NCI-H1105 (cell line): ENCODE measurements at places on chromosomes 12 and 14.

GRCh38 chr12:24821691-24822090 lies 127.2 kb downstream of the BCAT1 start:
- no peak for DNase-seq

DNA sequence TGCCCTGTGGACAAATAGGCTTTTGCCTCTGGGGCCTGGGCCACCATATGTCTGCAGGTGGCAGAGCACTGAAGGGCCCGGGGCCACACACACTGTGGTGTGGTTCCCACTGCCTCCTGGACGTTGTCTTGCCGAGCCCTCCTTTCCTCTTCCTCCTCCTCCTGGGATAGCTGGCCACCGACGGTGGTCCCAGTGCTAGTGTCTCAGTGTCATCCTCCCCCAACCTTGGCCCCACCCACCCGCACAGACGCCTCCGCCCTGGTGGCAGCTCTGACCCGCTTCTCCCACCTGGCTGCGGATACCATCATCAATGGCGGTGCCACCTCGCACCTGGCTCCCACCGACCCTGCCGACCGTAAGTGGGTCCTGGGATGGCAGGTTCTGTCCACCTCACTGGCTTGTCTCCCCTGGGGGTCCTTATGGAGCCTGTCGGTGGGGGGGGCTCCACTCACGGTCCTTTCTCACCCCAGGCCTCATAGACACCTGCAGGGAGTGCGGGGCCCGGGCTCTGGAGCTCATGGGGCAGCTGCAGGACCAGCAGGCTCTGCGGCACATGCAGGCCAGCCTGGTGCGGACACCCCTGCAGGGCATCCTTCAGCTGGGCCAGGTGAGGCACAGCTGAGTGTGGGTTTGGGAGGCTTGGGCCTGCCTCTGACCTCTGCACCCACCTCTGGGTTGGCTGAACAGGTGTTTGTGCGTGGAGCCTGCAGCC lies 23.5 kb downstream of the HIP1R start:
- DNase-seq, result no peak

- no peak for DNase-seq
Observed at GRCh38 chr14:38592764-38593442, 337.0 kb upstream of the CLEC14A start.

DNA sequence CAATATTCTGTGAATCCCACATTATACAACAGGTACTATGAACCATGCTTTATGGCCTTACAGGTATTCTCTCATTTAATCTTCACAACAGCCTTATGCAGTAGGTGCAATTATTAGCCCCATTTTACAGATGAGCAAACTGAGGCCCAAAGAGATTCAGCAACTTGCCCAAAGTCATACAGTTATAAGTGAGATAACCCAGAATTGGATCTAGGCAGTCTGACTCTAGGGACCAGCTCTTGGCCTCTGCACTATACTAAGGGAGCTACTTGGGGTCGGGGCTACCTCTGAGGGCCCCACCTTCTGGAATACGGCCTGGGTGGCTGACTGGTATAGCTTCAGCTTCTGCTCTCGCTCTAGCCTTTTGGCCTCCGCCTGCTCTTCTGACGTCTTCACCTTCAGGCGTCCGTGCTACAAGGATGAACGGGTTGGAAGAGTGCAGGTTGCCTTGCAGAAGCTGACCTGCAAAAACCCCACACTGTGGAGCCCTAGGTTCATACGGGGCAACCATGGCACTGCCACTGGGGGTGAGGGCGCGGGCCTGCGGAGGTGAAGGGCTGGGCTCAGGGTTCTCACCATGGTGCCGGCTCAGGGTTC lies 762 bp downstream of the RABGGTA start:
- DNase-seq, result no peak

- DNase-seq, result no peak
Observed at GRCh38 chr12:128091101-128091720, 175.8 kb upstream of the TMEM132C start.

DNA sequence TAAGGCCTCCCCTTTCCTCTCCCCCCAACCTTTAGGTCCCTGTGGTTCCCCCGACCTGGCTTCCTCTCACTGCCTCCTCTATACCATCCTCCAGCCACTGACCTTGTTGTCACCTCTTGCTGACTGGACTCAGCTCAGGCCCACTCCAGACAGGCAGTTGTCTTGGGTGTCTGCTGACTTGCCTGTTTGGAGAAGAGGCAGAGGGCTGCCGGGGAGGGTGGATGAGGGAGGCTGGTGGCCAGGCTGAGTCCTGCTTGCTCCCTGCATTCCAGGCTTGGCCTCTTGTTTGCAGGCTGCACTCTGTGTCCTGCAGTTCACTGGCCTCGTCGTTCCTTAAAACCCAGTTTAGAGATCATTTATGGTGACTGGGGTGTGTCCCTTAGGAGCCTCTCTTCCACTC lies 31.0 kb upstream of the RD3L start:
- DNase-seq, result no peak

GRCh38 chr12:112978163-112979040 lies at the start of gene OAS2:
Gene OAS2 (plus strand): TSS chr12:112978519. CDS start chr12:112978609, 90 bp downstream.
- DNase-seq, result no peak

DNA sequence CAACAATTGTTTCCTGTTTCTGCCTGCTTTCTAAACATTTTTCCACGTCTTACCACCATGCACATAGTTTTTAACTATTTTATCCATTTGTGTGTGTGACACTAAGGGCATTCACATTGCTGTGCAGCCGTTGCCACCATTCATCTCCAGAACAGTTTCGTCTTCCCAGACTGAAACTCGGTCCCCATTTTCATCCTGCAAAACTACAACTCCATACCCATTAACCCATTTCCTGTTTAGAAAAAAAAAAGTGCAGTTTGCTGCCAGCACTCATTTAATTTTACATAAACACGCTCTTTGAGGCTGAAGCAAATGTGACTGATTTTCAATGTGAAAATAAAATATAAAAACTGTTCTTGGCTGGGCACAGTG lies 15.5 kb downstream of the UBC start:
- DNase-seq, result no peak

GRCh38 chr14:79186523-79186922 lies 1016.4 kb downstream of the NRXN3 start:
- no peak for DNase-seq

DNA sequence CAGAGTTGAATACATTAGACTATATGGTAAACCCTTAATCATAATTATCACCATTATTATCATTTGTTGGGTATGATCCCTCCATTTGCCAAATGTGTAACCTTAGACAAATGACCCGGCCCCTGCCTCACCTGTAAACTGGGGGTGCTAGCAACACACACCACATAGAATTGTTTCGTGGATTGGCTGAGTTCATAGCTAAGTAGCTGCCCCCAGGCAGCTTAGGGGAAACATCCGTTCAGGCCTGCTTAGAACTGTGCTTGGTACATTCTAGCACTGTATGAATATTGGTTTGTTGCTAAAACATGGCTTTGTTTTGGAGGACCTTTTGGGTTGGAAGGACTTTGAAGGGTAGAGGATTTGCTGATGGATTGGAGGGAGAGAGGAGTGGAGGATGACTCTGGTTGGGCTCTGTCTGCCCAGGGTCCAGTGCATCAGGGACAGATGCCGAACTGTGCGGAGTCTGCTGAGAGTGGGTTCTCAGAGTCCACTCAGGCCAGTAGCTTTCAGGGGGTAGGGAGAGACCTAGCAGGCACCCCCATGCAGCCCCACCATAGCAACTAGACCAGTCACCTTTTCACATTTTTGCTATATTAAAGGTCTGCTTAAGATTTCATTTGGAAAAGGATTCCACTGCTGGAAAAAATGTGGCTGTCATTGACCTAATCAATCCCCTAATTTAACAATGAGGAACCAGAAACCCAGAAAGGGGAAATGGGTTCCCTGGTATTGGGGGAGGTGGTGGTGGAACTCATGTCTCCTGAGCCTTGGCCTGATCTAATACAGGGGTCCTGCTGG lies 2.2 kb downstream of the RIN3 start:
- DNase-seq, result no peak

DNA sequence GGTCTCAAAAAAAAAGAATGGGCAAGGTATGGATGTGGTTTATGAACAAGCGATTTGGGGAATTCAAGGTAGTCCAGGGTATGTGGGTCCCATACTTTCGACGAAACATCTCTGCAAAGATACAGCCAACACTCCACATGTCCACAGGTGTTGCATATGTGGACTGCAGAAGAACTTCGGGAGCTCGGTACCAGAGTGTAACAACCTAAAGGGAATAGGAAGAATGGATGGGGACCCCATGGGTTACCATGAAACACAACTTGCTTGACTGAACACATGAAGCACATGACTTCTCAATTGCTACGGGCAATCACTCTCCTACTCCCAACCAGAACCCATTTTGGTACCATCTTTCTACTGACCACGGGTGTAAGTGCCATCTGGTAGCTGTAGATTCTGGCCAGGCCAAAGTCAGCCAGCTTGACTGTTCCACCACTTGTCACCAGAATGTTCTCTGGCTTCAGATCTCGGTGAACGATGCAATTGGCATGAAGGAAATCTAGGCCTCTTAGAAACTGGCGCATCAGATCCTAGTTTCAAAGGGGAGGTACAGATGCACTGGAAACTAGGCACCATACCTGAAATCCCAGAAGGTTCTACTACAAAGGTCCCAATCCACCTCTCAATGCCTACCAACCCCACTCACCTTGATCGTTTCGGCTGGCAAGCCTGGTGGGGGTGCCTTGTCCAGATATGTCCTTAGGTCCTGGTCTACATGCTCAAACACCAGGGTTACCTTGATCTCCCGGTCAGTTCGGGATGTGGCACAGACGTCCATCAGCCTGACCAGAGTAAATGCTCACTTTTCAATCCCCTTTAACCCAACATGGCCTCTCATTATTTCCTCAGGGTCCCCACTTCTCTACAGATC lies 1.3 kb downstream of the CDK4 start:
- DNase-seq, result no peak

- DNase-seq, result no peak
Observed at GRCh38 chr14:103094406-103095209, at the start of gene EXOC3L4. Gene EXOC3L4 (plus strand): TSS chr14:103094725. CDS start chr14:103100220, 5,495 bp downstream.

DNA sequence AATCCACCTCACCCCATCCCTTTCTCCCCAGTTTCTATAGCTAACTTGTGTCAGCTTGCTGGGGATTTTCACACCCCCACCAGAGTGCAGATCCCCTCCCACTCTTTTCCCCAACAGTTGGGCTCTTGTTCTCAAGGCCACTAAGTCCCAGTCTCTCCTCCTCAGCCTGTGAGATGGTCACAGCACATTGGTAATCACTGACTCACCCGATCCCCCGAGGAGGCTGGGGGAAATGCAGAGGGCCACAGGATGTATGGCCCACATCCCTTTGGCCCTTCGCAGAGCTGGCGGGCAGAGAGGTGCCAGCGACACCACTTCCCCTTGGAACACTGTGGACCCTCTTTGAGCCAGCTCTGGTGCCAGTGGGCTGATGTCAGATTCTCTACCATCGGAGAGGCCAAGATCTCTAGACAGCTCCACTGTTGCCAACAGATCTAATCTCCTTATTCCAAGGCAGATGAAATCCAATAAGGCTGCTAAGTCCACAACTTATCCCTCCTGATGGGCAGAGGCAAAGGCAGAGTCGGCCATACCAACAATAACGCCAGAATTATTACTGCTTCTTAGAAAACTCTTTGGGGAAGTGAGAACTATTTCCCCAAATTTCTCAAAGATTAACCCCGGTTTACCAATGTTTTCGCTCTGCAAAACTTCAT lies 1.6 kb downstream of the FMNL3 start:
- no peak for DNase-seq

- DNase-seq, result no peak
Observed at GRCh38 chr12:120200364-120200800, 529 bp downstream of the RPLP0 start.

GRCh38 chr12:29148596-29148910 lies 525 bp upstream of the FAR2 start:
- DNase-seq, result no peak

- no peak for DNase-seq
Observed at GRCh38 chr14:69632164-69632563, 20.8 kb downstream of the SUSD6 start.

DNA sequence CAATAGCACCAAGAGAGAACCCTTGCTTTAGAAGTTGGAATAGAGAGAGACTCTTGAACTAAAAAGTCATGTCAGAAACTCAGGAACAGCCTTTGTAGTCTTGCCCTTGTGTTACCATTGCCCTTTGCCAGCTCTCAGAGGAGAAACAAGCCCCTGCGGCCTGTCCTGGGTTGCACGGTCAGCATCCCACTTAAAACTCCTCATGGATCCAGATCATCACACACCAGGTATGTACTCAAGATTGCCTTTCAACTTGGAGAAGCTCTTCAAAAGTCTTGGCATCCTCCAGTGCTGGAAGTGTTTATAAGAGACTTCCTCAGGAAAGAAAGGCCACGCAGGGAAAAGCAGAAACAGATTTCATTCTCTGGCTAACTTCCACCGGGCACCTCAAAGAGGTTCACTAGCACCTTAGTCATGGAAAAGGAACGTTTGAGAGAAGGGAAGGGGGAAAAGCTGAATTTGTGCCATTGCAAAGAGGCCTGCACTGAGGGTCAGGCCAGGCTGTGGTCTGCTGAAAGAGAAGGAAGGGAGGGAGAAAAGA lies 594.2 kb downstream of the MED13L start:
- no peak for DNase-seq

- DNase-seq, result no peak
Observed at GRCh38 chr12:31558521-31558920, 32.4 kb downstream of the DENND5B start.

GRCh38 chr12:117228239-117228638 lies 38.0 kb upstream of the FBXO21 start:
- DNase-seq, result no peak

GRCh38 chr14:89672636-89673511 lies 255.8 kb upstream of the FOXN3 start:
- DNase-seq, result peak; percentile 8

DNA sequence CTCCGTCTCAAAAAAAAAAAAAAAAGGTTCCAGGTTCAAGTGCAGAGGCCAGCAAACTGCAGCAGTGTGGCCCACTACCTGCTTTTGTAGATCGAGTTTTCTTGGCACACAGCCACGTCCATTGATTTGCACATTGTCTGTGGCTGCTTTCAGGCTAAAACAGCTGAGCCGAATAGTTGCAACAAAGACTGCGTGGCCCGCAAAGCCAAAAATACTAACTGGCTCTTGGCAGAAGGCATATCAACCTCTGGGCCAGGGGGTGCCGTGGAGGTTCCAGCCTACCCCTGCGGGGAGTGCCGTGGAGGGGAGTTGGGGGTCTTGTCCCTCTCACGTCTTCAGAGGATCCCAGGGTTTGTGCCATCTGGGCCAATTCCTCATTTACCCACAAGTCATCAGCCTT lies 170.1 kb downstream of the ADGRD1 start:
- DNase-seq, result no peak

DNA sequence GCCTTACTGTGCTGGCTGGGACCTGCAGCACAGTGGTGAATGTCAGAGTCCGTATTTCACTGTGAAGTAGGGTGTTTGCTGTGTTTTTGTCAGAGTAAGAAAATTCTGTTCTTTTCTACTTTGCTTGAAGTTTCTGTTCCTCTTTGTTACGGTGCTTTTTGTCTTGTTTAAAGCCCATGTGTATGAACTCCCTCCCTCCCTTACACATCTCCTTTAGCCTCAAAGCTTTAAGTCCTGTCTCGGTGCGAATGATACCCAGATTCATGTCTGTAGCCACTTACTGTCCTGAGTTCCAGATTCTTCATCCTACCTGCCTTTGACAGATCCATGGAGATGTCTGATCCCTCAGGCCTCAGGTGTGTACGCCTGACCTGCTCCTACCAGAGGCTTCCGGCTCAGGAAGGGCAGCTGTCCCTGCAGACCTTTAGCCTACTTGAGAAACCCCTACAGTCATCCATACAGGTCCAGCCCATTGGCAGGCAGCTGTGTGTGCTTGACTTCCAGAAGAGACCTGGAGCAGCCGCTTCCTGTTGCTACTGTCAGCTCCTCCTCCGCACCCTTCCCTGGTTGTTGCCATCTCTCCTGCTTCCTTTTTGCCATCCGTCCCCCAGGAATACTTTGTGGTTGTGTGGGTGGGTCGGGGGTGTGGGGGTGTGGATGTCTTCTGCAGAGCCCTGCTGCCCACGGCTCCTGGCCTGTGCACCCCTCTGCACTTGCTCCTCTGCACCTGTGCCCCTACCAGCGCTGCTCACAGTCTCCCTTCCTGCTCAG lies 72.9 kb downstream of the DDX51 start:
- DNase-seq, result no peak
